ENCODE measurements at places on chromosomes 2 and 18.
A peak's percentile ranks its signal among the peaks of the same experiment; 100 is the strongest.

- DNase-seq, result no peak
Observed at GRCh38 chr2:23761638-23762037, 165.3 kb downstream of the ATAD2B start.

- DNase-seq, result no peak
Observed at GRCh38 chr2:42185220-42185921, 16.2 kb downstream of the EML4 start.

GRCh38 chr2:186927185-186927866 lies 78.4 kb upstream of the ZSWIM2 start:
- DNase-seq, result no peak

DNA sequence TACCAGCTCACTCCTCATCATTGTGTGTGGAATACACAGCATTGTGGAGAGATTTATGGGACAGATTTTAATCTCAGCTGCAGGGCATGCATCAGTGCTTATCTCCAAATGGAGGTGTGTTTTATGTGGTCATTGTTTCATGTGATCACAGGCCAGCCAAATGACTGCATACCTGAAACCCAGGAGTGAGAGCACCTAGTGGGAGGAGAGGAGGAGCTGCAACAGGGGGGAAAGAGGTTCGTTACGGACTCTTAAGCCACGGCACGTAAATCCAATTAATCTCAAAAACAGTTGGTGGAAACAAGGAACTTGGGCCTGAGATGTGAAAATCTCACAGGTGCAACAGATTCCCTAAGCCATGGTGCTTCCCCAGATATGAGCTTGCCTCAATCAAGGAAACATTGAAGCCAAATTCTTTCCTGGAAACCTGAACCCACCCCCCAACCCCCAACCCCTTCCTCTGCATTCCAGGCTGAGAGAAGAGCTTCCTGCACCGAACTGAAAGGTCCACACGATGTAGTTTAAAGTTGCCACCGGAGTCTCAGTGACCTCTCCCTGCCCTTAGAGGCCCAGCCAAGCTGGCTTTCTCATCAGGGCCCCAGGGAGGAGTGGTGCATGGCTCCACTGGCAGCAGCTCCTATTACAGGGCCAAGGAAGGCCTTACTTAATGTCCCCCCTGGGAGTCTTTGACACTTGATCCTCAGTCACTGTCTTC lies 167.4 kb downstream of the C1D start:
- no peak for DNase-seq

DNA sequence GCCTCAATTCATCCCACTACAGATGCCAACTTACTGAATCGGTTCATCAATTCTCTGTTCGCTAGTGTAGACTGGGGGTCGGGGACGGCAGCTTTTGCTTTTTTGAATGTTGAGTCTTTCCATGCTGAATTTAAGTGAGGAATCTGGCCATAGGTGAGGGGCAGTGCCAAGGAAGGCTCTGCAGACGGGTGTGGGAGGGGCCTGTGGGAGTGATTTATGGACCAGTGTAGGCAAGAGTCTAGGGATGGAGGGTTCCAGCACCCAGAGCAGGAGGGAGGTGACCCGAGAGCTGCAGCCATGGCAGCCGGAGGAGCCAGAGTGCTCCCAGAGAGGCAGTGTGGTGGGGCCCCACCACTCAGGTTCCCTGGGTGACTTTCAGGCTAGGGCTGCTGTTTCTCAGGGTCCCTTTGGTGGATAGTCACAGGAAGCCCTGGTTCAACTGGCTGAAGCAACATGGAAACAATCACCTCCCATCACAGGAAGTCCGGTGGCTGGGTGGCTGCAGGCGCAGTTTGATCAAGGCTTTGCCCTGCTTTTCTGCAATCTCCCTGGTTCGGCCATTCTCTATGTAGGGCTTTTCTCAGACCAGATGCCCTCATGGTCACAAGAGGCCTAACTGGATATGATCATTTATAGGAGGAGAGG lies 16.9 kb upstream of the TEX44 start:
- DNase-seq, result no peak

- DNase-seq, result peak; percentile 75
Observed at GRCh38 chr18:58362027-58362575, 266.8 kb downstream of the ALPK2 start.

DNA sequence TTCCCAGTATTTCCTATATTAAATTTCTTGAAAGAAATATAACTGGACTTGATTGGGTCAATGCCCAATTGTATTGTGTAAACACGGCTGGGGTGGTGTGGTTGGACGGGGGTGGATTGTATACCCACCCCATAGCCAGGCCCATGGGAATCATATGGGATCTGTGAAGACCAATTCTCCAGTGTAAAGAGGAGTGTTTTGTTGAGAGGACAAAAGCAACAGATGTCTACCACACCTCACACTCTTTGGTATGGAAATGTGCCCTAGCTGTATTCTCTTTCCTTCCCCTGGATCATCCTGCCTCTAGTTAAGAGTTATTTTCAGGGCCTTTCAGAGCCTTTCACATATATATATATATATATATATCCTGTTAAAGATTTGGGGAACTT lies 57.5 kb upstream of the TGIF1 start:
- DNase-seq, result no peak

DNA sequence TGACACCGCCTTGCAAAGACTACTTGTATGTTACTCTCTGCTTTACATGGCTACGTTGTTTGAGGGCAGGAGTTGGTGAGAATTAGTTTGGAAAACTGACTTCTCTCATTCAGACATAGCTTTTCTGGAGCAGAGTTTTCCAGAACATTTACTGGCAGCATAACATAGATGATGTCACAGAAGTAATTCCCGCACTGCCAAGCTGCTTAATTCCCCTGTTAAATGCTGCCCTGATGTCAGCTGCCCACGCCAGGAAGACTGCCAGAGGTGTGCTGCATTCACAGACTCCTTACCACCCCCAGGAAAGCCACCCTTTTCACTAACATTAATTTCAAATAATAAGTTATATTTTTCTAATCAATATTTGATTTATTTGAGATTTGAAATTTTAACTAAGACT lies 24.7 kb upstream of the PTPN2 start:
- DNase-seq, result no peak

- no peak for DNase-seq
Observed at GRCh38 chr2:39181297-39181696, 60.4 kb upstream of the SOS1 start.

DNA sequence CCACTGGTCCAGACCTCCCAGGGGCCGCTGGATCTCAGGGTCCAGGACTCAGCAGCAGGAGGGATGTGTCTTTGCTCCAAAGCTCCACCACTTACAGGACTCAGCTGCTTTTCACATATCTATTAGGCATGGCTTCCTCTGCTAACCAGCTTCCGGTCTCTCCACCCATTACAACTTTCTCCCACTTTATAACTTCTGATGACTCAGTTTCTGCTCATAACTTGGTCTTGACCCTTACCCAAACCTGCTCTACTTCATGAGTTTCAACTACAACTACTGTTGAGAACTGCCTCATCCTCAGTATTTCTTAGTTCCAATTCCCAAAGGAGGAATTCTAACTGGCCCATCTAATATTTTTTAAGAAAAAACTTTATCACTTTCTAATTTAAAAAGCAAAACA lies 17.2 kb downstream of the SULT1C2 start:
- no peak for DNase-seq
